Vagina (tissue), 2 donors: ENCODE measurements at places on chromosomes 16 and 17.

GRCh38 chr16:23155445-23156049 is 6.3 kb upstream of the USP31 start:
- H3K36me3 ChIP-seq: no peaks in the 10 kb centered on the region
- no peak overlapping the region for H3K27ac ChIP-seq
- no peaks in the 10 kb centered on the region for H3K27me3 ChIP-seq
- no peak for DNase-seq
- no peak overlapping the region for H3K4me3 ChIP-seq

- no peak overlapping the region for H3K27ac ChIP-seq
- no peaks in the 10 kb centered on the region for H3K36me3 ChIP-seq
- no peak for DNase-seq
- H3K4me3 ChIP-seq: no peak overlapping the region
- no peaks in the 10 kb centered on the region for H3K27me3 ChIP-seq
- H3K4me1 ChIP-seq: no peaks in the 10 kb centered on the region
These were observed 404.4 kb downstream of the HAPSTR1 start for GRCh38 chr16:9495824-9496223.

DNA sequence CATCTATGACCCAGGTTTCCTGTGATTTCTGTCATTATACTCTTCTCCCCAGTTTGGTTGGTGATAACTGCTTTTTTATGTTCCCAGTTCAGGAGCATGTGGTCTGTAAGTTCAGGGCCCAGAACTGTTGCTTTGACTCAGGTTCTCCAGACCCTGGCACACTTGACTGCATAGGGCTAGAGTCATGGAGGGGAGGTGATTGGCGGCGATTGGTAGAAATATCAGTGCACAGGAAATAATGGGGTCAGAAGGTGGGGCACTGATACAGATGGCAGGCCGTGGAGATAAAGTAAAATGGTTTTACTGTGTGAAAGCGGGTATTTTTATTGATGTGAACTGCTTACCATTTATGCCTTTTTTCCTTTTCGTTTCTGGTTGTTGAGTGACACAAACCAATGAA is 28.7 kb downstream of the TAC4 start:
- no peak overlapping the region for H3K27ac ChIP-seq
- H3K36me3 ChIP-seq: no peaks in the 10 kb centered on the region
- no peak for DNase-seq
- H3K4me3 ChIP-seq: no peak overlapping the region

DNA sequence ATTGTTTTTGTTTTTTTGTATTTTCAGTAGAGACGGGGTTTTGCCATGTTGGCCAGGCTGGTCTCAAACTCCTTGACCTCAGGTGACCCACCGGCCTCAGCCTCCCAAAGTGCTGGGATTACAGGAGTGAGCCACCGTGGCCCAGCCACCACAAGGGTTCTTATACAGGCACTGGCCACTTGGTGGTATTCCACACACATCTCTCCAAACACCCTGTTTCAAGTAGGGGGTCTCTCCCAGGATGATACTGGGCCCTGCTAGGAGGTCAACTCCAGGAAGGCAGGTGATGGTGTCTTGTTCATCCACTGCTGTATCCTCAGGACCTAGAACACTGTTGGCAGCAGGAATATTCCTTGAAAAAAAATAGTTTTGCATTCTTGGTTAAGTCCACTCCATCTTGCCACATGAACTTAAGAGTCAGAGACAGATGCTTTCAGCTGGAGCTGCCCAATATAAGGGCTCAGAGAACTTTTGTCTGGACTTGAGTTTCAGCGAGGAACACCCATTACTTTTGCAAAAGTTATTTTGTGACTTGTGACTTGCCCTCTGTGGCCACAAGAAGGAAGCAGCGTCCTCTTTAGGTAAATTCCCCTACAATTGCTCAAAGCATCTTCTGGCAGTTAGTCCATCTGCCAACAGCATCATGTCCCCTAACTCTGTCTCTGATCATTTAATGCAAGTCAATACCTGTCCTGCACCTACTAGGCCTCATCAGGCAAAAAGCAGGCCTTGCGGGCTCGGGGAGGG is 7.4 kb upstream of the EEF2K start:
- no peaks in the 10 kb centered on the region for H3K27me3 ChIP-seq
- no peak for DNase-seq
- peak overlapping the region; percentile 85 for H3K27ac ChIP-seq
- no peaks in the 10 kb centered on the region for H3K36me3 ChIP-seq
- peaks cover 26% of the 10 kb centered on the region for H3K4me1 ChIP-seq

- no peaks in the 10 kb centered on the region for H3K36me3 ChIP-seq
- H3K4me1 ChIP-seq: peaks cover 50% of the 10 kb centered on the region
- no peaks in the 10 kb centered on the region for H3K27me3 ChIP-seq
- H3K27ac ChIP-seq: peak overlapping the region; percentile 30
- DNase-seq: no peak
These were observed 71.3 kb downstream of the SREBF1 start for GRCh38 chr17:17765359-17766076.

DNA sequence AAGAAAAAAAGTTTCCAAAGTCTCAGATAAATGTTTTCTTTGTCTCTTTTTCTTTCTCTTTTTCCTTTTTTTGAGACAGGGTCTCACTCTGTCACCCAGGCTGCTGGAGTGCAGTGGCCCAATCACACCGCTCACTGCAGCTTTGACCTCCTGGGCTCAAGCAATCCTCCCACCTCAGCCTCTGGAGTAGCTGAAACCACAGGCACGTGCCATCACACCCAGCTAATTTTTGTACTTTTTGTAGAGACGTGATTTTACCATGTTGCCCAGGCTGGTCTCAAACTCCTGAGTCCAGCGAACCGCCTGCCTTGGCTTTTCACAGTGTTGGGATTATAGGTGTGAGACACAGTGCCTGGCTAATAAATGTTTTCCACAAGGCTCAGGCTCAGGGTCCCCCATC is 53.3 kb upstream of the KSR1 start:
- DNase-seq: no peak
- H3K27ac ChIP-seq: no peak overlapping the region
- no peak overlapping the region for H3K4me3 ChIP-seq
- H3K4me1 ChIP-seq: peaks cover 3% of the 10 kb centered on the region
- H3K27me3 ChIP-seq: no peaks in the 10 kb centered on the region
- H3K36me3 ChIP-seq: no peaks in the 10 kb centered on the region
